ENCODE measurements at places on chromosomes 3 and 15.

GRCh38 chr15:66581972-66582537, 16.3 kb upstream of the LCTL start:
- no peak for DNase-seq

GRCh38 chr3:34106379-34106778, 307.9 kb downstream of the PDCD6IP start:
- no peak for DNase-seq

DNA sequence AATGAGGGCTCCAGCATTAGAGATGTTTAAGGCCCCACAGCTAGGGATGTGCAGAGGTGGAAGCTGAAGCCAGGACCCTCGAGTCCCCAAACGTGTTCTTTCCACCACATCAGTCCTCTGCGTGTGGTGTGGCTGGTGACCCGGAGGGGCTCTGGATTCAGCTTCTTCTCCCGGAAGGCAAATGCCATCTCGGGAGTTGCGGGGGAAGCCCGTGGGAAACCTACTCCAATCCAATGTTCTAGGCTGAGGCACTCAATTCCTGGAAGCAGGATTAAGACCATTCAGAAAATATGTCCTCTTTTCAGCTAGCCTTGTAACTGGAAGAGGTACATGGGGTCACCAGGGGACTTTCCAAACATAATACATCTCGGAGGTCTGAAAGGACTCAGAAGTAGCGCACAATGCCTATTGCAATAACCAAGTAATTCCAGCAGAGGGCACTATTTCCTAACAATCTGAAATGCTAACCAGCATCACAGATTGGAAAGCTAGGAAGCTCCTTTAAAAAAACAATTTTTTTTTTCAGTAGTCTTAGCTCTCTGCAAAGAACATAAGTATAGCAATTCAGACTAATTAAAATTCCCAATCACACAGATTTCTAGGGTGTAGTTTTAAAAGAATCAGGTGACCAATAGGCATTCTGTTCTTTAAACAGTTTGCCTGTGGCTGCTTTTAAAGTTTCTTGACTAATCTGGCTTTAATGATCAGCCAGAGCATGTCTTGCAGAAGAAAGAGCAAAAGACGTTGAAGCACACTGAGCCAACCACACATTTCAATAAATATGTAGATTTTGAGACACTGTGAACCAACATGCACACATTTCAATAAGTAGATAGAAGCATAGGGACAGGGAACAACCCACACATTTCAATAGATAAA, 36.1 kb downstream of the BNC1 start:
- DNase-seq = peak; percentile 66

GRCh38 chr15:37106490-37107001, 6.2 kb upstream of the MEIS2 start:
- no peak for DNase-seq

DNA sequence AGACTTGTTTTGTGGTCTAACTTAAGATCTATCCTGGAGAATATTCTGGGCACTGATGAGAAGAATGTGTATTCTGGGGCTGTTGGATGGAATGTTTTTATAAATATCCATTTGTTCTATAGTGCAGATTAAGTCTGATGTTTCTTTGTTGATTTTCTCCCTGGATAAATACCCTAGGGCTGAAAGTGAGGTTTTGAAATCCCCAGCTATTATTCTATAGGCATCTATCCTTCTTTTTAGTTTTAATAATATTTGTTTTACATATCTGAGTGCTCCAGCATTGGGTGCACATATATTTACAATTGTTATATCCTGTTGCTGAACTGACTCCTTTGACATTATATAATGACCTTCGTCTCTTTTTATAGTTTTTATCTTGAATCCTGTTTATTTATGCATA, 42.9 kb downstream of the GALK2 start:
- DNase-seq = no peak

DNA sequence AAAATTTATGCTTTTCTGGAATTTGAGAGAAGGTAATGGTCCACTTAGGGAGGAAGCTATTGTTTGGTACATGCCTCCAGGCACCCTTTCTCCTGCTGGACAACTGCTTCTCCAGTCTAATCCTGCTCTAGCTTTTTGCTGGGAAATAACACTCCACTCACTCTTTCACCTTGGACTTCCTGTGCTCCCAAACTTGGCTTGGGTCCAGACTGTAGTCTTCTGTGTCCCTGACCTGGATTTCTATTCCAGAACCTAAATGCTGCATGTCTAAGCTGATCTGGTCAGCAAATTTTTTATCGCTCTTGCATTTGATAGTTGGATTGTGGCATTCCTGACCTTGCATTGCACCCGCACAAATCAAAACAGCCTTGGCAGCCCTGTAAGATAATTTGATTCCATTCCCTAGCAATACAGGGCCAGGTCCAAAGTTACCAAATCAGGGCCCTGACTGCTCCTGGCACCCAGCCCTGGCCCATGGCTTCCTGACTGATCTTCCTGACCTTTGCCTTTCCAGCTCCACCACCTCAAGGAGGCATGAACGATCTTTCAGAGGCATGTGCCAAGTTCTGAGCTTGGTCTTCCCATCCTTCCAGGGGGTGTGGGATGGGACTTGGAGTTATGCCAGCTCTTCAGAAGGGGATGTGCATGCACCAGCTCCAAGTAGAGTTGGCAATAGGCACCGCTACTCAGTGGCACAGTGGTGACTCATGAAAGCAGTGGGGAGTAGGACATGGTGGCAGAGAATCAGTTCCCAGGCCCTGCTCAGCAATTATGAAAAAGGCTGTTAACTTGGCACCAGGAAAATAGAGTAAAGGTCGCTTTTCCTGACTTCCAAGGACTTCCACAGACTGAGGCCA, 43.9 kb upstream of the GOLGA8J start:
- DNase-seq = no peak

DNA sequence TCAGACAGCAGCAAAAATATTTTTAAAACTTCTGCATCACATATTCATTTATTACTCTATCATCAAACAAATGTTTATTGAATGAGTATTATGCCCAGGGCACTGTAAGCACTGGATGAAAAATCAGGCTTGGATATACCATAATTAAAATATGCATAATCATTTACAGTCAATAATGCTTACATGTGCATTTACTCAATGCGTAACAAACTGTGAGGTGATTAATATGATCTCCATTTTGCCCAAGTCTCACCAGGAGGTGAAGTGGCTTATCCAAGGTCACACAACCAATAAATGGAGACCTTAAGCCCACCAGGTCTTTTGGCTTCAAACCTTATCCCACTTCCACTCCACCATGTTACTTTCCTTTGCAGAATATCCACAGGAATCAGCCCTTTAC, 117.3 kb upstream of the SLC24A5 start:
- no peak for DNase-seq

DNA sequence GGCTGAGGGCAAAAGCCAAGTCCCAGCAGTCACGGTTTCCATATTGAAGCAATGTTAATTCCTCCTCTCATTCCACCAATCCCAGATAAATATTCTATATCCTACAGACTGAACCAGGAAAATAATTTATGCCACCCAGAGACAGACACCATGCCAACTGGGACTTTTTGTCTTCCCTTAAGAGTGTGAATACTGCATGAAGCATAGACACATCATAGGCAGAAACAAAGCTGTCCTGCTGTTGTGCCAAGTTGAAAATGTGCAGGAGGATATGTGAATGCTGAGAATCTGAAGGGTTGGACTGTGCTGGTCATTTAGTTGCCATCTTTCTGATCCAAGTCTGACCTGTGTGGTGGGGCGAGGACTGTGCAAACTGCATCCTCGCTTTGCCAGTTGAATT, 37.7 kb downstream of the RFTN1 start:
- no peak for DNase-seq

DNA sequence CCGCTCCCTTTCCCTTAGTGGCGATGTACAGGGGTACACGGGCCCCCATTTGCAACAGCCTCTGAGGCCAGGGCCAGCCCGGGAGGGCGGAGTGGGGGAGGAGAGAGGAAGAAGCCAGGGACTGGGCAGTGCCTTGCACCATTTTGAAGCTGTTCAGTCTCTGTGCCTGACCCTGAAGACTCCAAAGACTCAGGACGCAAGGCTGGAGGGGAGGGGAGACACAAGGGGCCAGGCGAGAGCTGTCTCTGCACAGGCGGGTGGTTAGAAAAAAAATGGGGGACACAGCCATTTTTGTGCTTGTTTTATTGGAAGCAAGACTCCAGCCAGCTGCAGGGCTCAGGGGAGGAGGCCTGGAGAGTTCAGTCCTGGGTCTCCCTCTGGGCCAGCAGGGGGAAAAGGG, 1.6 kb downstream of the RPP25 start:
- no peak for DNase-seq

- DNase-seq = no peak
These were observed 773 bp downstream of the LINGO1 start for GRCh38 chr15:77631745-77632533.

- no peak for DNase-seq
These were observed 57.5 kb downstream of the HOMER2 start for GRCh38 chr15:82894971-82895520.

GRCh38 chr3:134775831-134776230, 19.2 kb upstream of the EPHB1 start:
- DNase-seq = no peak

DNA sequence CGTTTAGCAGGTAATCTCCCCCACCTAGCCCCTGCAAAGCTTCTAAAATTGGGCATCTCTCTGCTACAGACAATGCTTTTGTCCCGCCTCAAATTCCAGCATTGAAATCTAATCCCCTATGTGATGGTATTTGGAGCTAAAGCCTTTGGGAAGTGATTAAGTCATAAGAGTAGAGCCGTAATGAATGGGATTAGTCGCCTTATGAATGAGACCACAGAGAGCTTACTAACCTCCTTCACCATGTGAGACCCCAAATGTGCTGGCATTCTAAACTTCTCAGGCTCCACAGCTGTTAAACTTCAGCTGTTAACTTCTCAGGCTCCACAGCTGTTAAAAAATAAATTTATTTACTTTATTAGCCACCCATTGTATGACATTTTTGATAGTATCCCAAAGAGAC, 374.2 kb upstream of the BCHE start:
- DNase-seq = no peak

DNA sequence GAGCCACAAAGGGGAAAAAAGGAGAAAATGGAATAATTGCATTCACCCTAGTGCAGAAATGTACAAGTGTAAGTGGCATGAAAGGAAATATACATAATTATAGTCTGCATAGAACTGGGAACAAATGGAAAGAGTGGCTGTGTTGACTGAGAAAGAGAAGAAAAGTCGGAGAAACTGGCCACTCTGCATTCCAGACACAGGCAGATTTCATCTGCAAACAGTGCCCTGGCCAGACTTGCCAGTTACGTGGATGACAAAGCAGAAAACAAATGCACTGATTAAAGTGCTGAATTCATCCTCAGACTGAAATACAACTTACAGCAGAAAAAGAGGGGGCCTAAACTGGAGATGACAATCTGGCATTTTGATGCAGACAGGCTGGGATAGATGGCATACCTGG, 129.8 kb downstream of the FGF12 start:
- no peak for DNase-seq

GRCh38 chr15:39193611-39194010, 387.3 kb upstream of the THBS1 start:
- no peak for DNase-seq

DNA sequence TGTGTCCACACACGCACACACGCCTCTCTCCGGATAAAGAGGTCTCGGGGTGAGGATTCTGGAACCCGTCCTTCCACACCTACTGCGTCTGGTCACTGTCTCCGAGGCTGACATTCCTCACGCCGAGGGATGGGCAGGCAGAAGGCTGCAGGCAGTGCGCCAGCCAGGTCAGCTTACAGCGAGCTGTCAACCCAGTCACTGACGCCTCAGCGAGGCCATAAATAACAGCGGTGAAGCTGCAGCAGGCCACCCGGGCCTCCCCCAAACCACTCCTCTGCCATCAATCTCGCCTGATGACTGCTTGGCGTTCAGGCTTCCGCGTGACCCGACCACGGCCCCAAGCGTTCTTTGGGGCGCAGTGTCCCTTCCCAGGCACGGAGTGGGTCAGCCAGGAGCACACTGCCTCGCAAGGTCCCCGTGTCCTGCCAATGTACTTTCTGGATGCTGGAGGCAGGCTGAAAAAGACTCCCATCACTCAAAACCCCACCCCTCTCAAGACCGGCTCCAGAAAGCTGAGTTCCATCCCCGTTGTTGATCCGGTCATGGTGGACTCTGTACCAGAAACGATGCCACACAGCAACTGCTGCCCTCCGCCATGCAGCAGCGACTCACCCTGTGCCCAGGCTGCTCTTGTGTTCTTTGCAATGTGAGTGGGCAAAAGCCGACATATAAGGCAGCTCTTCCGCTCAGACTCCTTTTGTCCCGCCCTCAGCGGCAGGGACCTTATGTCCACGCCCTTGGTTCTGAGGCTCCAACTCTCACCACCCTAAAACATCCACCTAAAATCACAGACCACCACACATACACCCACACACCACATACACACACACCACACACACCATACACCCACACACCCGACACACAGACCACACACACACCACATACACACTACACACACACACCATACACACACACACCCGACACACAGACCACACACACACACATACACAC, 27.1 kb downstream of the CPN2 start:
- DNase-seq = no peak

DNA sequence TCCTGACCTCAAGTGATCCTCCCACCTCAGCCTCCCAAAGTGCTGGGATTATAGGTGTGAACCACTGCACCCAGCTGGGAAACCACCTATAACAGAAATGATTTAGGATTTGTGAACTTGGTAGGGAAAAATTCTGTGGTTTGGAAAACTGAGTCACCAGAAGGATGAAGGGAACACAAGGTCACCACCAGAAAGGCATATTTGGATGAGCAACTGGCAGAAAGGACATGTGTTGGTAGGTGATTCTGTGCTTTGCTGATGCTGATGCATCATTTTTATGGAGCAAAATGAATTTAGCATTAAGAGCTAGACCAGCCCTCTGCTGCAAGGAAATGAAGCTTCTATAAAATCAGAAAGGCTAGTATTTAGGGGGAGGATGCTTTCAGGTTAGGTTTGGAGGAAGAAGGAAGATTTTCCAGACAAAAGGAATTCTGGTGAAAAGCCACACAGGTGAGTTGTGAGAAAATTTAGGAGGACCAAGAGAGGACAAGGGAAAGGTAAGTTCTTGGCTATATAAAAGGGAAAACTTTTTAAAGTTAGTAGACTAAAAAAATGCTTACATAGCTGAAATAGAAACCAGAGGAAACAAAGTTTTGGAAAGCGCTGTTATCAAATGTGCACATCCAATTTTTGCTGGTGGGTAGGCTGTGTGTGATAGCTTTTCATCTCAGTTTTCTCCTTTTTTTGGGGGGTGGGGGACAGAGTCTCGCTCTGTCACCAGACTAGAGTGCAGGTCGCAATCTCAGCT, 3.6 kb downstream of the PXK start:
- peak; percentile 51 for DNase-seq

GRCh38 chr3:194404365-194405140, 5.5 kb upstream of the GP5 start:
- no peak for DNase-seq

GRCh38 chr15:56468401-56468800, 3.5 kb upstream of the MNS1 start:
- no peak for DNase-seq

- no peak for DNase-seq
These were observed 625.8 kb downstream of the TAFA4 start for GRCh38 chr3:68306571-68306970.

- no peak for DNase-seq
These were observed 957.3 kb downstream of the IGSF11 start for GRCh38 chr3:118077332-118077731.
